CD4-positive, alpha-beta T cell treated with Interleukin-1 beta for 1 hour (primary cell): ENCODE measurements at places on chromosomes 1 and 21.

- no peak for DNase-seq
Observed at GRCh38 chr1:28971980-28972771, 57.8 kb downstream of the EPB41 start.

DNA sequence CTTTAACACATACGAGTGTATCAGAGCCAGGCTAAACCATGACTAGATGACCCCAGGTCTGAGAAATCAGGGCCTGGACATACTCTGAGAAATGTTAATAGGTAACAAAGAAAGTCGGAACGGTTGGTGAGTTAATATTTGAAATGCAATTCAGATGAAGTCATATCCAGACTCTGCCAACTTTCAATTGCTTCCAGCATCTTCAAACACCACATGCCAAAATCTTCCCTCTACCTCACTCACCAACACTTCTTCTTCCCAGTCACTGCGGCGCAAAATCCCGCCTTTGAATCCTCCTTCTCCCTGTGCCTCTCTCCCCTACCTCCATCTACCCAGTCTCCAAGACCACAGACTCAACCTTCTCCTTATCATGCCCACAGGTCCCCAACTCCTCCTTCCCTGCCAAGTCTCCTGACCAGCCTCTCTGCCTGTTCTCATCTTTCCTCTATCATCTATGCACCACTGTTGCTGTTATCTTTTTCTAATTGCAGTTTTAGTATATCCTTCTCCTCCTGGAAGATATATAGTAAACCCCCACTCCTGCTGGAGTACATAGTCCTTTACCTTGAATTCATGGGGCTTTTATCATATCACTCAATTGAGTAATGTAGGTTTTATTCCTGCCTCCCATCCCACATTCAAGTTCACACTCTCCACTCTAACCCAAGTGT lies 41.3 kb downstream of the ZBTB18 start:
- DNase-seq: no peak

- DNase-seq: no peak
Observed at GRCh38 chr1:156417401-156418020, 48.5 kb downstream of the RHBG start.

DNA sequence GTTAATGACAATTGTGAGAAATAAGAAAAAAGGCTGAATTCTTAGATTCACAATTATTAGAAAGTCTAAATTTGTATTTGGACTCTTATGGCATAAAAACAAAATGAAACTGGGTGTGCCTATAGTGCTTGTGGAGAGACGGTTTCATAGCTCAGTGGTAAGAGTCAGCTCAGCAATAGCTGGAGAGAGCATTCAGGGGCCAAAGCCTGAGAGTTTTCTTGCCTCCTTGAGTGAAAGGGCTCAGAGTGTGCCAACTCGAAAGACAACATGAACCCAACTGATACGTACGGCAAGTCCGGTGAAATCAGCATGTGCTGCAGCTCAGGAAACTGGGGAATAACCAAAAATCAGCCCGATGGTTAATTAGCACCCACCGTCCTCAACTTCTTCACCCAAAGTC lies 577.9 kb downstream of the SMYD3 start:
- DNase-seq: no peak

DNA sequence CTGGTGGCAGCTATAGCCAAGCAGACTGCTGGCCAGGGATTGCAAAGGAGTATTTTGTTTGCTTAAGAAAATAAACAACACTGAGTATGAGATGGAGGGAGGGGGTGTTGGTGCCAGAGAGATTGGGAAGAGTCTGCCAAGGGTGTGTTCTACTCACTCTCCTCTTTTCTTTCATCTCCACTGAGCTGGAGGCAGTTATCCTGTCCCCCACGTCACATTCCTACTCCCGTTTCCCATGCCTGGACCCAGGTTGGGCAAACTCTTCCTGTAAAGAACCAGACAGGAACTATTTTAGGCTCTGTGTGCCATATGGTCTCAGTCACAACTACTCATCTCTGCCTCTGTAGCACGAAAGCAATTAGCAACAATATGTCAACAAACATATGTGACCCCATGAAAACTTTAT lies 1.4 kb upstream of the IL24 start:
- DNase-seq: no peak

- no peak for DNase-seq
Observed at GRCh38 chr1:221992427-221992826, 250.5 kb upstream of the DUSP10 start.

- DNase-seq: no peak
Observed at GRCh38 chr1:9078015-9078751, 8.7 kb upstream of the SLC2A5 start.

GRCh38 chr1:227808566-227808965 lies 6.9 kb upstream of the PRSS38 start:
- no peak for DNase-seq

DNA sequence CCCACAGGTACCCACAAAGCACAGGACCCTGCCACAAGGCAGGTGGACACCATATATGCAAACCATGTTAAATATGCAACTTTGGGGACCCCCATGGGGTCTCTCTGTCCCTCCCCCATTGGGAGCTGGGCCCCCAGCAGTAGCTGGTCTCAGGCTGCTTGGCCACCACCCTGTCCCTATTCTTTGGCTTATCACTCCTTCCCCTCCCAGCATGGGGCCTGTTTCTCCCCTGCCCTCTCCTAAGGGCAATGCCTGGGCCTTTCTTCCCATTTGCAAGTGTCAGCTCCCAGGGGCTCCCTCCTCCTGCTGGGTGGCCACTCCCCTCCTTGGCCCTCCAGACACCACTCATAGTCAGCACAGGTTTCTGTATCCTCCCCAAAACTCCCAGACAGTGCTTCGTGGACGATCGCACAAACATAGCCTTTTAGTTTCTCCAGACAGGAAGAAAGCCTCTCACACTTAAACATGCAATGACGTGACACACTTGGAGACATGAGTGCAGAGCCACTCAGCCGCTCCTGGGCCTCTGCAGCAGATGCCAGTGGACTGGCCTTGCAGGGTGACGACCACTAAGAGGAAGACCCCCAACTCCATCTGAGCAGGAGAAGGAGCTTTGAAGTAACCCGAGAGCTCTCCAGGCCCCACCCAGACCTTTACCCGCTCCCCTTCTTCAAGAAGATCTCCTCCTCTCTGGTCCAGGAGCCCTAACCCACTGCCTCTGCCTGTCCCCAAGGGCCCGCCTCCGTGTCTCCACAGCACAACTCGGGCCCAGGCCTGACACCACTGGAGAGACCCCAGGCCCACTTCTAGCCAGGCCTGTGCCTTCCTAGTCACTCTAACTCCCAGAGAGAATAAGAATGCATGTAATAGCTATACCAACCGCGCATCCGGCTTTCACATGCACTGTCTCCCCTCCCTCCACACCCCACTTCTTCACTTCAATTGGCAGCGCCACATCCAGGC lies 22.9 kb downstream of the CITED4 start:
- no peak for DNase-seq

GRCh38 chr1:203145321-203146041 lies 18.0 kb downstream of the ADORA1 start:
- DNase-seq: no peak

DNA sequence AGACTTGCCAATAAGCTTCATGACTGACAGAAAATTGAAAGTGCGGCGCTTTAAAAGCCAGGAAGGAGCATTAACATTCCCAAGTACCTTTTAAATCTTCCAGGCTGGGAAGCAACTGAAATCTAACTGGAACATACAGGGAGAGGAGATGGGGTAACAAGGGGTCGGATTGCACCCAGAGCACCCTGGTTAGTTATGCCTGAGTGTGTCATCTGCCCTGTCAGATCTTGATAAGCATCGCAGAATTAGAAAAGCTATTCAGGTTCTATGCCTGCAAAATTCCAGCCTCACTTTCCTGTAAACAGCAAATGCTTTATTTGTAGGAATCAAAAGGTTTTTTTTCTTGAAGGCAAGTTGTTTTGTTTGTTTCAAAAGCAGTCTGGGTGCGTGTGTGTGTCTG lies 58.5 kb downstream of the SERBP1 start:
- no peak for DNase-seq

- no peak for DNase-seq
Observed at GRCh38 chr1:114844270-114844669, 10.4 kb upstream of the SYCP1 start.

GRCh38 chr1:200306944-200307754 lies 102.7 kb downstream of the ZNF281 start:
- no peak for DNase-seq

DNA sequence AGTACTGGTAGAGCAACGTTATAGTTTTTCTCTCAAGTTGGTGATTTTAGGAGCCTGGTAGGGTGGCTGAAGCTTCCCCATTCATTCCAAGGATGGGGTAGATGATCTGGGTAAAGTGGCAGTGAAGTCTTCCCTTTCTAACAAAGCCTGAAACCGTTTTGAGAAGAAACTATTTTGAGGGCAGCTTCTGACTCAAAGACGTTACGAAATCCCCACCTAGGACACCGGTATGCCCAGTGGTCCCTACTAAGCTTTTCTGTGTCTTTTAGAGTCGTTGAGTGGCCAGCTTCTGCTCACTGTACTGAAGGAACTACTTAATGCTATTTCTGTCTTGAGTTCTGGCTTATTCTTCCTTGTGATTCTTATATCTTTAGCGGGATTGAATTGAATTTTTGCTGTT lies 1.4 kb downstream of the WDTC1 start:
- no peak for DNase-seq

- no peak for DNase-seq
Observed at GRCh38 chr1:223650465-223650864, 15.0 kb downstream of the CAPN8 start.

DNA sequence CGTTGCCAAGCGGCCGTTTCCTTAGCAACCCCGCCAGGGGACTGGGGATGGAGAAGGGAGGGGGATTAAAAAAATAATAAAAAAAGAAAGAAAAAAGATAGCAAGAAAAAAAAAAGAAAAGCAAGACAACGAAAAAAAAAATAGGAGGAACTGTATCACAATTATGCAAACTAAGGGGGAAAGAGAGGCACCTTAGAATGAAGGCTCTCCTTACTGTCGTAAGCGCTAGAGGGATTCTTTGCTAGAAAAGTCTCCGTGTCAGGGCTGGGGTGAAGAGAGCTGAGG lies 625 bp upstream of the NEGR1 start:
- no peak for DNase-seq
